ENCODE measurements at places on chromosomes 3 and 15.
A peak's percentile ranks its signal among the peaks of the same experiment; 100 is the strongest.

GRCh38 chr3:105369500-105370371 lies 3.0 kb downstream of the ALCAM start:
- peak; percentile 84 for DNase-seq

DNA sequence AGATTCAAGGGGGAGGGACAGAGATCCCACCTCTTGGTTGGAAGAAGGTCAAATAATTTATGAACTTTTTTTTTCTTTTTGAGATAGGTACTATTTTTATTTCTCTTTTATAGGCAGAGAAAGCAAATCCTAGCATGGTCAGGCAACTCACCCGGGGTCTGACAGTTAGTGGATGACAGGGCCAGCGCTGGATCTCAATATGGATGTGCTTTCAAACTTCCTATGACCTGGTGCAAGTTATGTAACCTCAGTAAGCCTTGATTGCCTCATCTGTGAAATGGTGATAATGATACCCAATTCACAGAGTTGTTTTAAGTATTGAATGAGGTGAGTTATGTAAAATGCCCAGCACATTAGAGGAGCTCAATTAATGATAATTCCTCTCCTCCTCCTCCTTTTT lies 86.8 kb upstream of the MEF2A start:
- no peak for DNase-seq

GRCh38 chr3:31925271-31925630 lies 55.8 kb downstream of the OSBPL10 start:
- no peak for DNase-seq

- DNase-seq, result no peak
Measured at GRCh38 chr3:136730595-136731273, 21.4 kb downstream of the STAG1 start.

- DNase-seq, result no peak
Measured at GRCh38 chr15:75835990-75836958, 7.0 kb upstream of the UBE2Q2 start.
